ENCODE measurements at places on chromosomes 12 and 14.

- no peak for DNase-seq
These were observed 45.6 kb downstream of the GUCY2C start for GRCh38 chr12:14650789-14651188.

DNA sequence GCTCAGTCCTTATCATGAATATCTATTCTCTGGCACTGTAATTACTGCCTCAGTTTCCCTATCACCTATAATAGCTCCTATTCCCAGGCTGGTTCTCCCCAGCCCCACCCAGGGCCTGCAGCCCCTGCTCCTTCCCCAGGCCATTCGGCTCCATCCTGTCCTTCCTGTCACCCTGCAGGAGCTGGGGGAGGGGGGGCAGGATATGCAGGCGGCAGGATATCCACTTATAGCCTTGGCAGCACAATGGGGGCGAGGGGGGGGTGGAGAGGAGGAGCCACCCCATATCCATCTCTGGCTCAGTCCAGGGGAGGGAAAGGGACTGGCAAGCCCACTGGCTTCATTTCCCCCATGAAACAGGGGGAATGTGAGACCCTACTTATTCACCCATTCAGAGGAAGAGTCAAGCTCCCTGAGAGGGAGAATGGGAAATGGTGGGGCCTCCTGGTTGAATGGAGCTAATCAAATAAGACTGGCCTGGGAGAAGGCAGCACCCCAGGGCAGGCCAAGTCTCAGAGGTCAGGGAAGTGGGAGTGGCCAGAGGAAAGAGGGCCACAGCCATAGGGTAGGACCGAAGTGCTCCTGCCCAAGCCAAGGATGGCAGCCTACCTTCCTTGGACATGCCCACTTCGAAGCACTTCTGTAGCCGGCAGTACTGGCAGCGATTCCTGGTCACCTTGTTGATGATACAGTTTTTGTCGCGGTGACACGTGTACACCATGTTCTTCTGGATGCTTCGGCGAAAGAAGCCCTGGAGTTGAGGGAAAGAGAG lies 7.8 kb upstream of the ITGB7 start:
- no peak for DNase-seq

DNA sequence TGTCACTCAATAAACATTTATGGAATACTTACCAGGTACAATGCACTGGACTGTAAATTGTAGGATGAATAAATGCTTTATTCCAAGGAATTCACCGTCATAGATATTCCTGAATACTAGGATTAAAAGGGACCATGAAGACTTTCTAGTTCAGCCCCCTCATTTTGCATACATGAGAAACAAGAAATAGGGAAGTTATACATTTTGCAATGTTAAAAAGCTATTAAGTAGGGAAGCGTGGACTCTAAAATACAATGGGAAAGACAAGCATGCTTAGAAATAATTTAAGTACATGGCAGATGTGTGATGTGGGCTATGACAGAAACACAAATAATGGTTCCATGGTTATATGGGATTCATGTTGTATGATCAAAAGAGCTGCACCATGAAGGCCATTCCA lies 89.4 kb upstream of the SYT10 start:
- DNase-seq = no peak

- DNase-seq = no peak
These were observed 72.8 kb downstream of the PAPOLA start for GRCh38 chr14:96574633-96575632.

DNA sequence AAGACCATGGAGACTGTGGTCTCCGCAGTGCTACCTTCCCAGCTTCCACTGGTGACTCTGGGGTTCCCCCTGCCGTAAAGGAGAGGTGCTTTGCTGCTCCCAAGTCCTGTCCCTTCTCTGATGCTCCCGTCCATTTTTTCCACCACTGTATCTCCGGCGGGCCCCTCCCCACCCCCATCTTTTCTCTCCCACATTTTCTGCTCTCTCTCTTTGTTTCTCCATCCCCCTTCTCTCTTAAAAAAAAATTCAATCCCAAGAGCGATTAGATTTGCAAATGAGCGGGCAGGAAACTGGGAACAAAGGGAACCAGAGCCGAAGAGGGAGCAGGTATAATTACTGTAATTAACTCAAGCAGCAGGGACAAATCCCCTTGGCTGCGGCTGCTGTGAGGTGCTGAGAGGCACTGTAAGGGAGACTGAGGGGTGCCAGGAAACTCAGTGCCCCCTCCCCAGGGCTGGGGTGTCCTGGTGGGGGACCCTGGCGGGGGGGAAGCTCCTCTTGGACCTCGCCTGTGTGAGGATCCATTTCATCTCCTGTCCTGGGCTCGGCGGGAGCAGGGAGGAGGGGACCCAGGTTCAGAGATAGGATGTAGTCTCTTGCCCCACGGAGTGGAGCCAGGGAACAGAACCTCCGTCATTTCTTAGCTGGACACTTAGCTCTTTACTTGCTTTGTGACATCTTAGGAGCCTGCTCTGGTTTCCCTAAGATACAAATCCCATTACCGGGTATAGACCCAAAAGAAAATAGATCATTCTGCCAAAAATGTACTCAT lies 140.4 kb upstream of the NRXN3 start:
- no peak for DNase-seq

GRCh38 chr12:46386877-46387629 lies 14.5 kb upstream of the SLC38A2 start:
- no peak for DNase-seq

- no peak for DNase-seq
These were observed 59.5 kb downstream of the SMUG1 start for GRCh38 chr12:54129028-54129903.

DNA sequence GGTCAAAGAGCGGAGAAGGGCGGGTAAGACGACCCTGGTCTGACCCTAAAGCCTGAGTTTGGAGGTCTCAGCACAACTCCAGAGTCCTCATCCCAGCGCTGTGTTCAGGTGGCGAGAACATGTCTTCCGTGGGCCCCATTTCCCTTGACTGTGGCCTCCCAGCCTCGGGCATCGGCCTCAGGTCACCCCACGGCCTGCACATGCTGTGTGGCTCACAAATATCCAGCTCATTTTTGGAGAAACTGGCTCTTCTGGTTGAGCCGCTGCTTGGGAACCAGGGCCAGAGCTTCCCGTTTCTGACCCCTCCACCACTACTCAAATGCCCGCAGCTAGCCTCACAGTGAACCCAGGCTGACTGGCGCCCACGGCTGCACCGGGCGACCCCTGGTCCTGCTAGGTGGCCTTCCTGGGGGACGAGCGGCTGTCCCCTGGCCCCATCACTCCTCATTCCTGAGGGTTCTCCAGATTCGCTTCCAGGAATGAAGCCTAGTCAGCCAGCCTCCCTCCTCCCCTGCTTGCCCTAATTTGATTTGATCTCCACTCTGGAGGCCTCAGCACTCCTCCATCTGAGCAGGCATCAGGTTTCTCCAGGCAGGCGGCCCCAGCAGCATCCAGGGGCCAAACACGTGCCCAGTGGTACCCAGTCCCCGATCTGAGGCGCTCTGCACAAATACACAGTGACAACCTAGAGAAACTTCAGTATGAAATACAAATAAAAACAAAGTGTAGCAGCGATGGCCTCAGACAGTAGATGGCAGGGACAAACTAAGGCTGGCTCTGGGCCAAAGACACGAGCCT lies 4.7 kb downstream of the P2RX2 start:
- no peak for DNase-seq

DNA sequence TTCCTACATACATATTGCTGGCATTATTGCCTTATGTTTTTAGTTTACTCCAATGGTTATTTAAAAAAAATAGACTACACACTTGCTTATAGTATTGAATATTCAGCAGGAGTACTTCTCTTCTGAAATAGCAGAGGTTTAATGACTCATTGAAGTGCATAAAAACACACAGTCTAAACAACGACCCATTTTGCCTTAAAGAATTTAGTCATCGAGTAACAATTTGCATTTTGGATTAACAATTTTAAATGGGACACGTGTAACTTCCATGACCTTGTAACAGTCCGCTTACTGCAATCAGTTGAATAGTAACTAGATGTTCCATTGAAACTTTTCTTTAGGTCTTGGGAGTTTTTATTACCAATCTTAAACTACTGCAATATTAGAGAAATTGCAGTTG lies 9.0 kb downstream of the TRHDE start:
- no peak for DNase-seq

GRCh38 chr12:26939192-26939832 lies 1.0 kb downstream of the FGFR1OP2 start:
- no peak for DNase-seq

- DNase-seq = no peak
These were observed 548.6 kb downstream of the SLC16A7 start for GRCh38 chr12:60144395-60144794.

- DNase-seq = no peak
These were observed 60.7 kb upstream of the TBX3 start for GRCh38 chr12:114744691-114745090.

DNA sequence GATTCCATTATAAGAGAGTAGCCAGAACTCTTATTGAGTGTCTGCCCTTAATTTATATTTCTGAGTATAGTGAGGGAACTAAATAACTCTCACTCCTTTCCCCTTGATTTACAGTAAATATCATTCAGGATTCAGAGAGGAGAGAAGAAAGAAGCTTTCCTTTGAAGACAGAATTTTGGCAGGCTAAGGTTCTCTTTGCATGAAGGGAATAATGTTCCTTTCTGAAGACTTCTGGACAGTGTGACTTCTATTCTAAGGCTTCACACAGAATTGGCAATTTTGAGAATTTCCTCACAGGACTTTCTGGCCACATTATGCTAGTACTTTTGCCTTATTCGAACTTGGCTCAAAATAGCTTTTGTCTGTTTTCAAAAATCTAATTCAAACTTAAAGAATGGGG lies 352.2 kb upstream of the FBXO33 start:
- no peak for DNase-seq

GRCh38 chr14:56587701-56588100 lies 8.1 kb downstream of the TMEM260 start:
- no peak for DNase-seq

- DNase-seq = no peak
These were observed 56.7 kb downstream of the FAM222A start for GRCh38 chr12:109770104-109770860.

DNA sequence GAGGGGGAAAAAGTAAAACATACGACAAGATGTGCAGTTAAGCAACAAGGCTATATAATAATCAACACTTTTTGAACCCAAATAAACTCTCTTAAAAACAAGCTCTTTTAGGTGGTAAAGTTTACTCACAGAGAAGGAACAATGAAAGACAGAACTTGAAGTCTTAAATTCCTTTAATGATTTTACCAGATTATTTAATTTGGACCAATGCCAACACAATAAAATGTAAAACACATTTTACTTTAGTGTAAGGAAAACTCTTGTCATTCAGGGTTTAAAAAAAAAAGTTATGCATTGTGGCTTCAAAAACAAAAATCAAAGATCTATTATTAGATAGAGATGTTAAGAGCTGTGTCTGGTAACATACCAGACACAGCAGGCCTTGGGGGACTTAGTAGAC lies 13.1 kb downstream of the TSPAN8 start:
- no peak for DNase-seq

GRCh38 chr12:21938879-21939278 lies 2.3 kb downstream of the ABCC9 start:
- no peak for DNase-seq

GRCh38 chr12:30012816-30013450 lies 229.2 kb upstream of the TMTC1 start:
- no peak for DNase-seq

GRCh38 chr12:49527361-49528130 lies 11.3 kb upstream of the KCNH3 start:
- peak; percentile 24 for DNase-seq

GRCh38 chr12:16359512-16360491 lies 12.4 kb downstream of the MGST1 start:
- DNase-seq = peak; percentile 5

GRCh38 chr12:38697289-38697688 lies 208.1 kb downstream of the CPNE8 start:
- no peak for DNase-seq

DNA sequence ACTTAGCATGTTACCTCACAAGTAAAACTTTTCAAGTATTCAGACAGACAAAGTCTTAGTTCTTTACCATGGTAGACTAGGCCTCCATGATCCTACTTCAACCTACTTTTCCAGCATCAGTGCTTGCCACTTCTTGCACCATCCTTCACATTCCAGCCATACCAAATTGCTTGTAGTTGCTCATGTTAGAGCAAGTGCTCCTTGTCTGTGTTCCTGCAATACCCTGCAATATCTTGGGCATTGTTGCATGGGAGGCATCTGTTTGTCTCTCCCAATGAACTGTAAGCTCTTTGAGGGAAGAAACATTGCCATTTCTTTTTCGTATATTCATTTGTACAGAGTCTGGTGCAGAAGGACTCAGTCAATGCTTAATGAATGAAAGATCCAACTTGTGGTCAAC lies 78.0 kb downstream of the SRGAP1 start:
- no peak for DNase-seq

GRCh38 chr12:116267948-116268347 lies 9.5 kb downstream of the MED13L start:
- DNase-seq = no peak

- no peak for DNase-seq
These were observed 8.9 kb downstream of the ANG start for GRCh38 chr14:20697273-20698017.

DNA sequence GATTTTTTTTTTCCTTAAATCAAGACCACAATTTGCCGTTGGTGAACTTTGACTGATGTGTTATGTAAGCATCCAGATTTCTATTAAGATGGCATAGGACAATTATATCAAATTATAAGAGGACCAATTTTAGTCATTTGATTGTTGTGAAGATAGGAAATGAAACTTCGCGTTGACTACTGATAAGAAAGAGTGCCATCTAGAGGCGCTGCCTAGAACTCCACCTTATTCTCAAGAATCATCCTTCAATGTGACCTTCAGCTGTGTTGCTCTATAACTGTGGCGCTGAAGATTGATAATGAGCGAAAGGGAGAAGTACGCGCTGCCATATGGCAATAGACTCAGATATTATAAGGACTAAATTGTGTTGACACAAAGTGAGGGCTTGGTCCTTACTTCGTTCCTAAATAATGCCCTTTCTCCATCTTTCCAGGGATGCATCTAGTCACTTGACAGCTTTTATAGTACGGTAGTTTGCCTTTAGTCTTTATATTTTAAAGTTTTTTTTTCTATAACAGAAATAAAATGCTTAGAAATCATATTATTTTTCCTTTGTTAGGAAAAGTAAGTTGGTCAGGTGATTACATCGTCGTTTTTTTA lies 350.8 kb upstream of the STXBP6 start:
- DNase-seq = peak; percentile 8

DNA sequence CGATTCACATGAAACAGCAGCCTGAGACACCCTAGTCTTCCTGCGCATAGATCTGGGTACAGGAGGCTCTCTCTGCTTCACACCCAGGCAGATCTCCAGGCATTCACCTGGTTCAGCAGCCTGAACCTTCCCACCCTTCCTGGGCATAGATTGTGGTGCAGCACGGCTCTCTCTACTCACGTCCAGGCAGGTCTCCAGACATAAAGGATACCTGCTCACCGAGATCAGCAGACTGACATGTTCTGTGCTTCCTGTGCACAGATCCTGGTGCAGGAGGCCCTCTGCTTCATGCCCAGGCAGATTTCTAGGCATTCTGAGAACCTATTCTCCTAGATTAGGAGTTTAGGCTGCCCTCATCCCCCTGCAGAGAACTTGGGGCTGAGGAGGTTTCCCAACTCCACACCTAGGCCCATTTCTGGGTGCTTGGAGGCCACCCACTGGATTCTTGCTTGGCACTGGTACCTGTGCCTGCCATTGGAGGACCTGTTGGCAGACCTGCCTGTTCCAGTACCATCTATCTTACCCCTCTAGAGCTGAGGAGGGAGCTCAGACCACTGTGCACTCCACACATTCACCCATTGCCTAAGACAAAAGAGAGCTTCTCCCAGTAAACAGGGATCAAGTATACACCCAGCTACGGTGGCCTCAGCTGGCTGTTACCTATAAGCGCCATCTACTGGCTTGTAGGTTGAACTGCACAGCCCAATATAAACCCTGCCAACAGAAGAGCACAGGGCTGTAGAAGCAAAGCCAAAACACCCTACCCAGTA lies 28.0 kb upstream of the GARIN6 start:
- peak; percentile 13 for DNase-seq

GRCh38 chr12:15732341-15733061 lies 56.7 kb downstream of the EPS8 start:
- DNase-seq = no peak
